ENCODE measurements at places on chromosomes 7 and 10.

DNA sequence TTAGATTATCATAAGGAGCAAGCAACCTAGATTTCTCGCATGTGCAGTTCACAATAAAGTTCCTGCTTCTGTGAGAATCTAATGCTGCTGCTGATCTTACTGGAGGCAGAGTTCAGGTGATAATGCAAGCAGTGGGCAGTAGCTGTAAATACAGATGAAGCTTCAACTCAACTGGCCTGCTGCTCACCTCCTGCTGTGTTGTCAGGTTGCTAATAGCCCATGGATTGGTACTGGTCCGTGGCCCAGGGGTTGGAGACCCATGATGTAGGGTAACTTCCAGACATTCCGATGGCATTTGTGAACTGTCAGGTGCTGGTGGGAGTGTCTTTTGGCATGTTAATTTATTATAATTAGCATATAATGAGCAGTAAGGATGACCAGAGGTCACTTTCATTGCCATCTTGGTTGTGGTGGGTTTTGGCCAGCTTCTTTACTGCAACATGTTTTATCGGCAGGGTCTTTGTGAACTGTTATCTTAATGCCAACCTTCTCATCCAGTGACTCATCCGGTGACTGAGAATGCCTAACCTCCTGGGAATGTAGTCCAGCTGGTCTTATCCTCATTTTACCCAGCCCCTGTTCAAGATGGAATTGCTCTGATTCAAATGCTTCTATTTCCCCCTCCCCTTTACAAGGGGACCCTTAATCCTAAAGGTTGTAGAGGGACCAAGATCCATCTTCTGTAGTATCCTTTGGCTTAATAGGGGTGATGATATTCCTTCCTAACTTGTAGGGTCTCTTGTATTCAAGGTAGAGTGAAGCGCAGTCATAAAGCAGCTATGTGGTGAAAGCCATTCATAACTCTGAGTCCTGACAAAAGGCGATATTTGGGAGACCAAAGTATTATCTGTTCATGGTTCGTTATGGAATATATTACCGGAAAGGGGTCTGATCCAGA is 165.8 kb downstream of the CCSER2 start:
- no peak for DNase-seq

- DNase-seq: no peak
Measured at GRCh38 chr10:132198381-132199181, 11.8 kb downstream of the DPYSL4 start.

- DNase-seq: no peak
Measured at GRCh38 chr7:147992698-147993097, 597.9 kb upstream of the C7orf33 start.

GRCh38 chr7:51602376-51602775 is 285.8 kb upstream of the COBL start:
- no peak for DNase-seq

DNA sequence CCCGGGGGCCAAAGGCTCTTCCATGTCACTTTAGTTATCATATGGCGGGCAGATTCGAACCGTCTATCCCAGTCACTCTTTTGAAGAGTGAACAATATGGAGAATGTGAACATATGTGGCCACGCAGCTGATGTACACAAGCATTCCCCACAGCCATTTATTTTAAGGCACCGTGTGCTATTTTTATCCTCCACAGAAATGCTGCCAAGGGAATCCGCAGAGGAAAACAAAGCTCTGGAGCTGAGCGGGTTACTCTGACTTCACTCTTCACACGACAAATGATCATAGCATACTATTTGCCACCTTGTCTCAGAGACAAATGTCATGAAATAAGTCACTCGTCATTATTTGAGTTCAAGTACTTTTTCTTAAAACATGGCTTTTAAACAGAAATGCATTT is 100.3 kb downstream of the CTBP2 start:
- DNase-seq: no peak

DNA sequence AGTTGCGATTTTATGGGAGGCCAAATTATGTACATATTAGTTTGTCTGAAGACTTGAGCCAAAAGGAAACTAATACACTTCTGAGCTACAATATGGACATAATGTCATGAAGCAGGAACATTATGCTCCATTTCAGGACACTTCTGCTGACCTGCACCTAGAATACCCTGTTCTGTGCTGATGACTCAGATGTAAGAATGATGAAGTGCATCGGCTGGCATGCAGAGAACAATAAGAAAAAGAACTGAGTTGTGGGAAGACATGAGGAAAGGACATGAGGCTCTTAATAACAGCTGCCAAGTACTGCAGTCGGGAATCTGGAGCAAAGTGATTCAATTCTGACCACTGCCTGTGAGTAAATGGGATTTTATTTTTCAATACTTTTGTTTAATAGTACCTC is 192.9 kb upstream of the VSTM2A start:
- no peak for DNase-seq

DNA sequence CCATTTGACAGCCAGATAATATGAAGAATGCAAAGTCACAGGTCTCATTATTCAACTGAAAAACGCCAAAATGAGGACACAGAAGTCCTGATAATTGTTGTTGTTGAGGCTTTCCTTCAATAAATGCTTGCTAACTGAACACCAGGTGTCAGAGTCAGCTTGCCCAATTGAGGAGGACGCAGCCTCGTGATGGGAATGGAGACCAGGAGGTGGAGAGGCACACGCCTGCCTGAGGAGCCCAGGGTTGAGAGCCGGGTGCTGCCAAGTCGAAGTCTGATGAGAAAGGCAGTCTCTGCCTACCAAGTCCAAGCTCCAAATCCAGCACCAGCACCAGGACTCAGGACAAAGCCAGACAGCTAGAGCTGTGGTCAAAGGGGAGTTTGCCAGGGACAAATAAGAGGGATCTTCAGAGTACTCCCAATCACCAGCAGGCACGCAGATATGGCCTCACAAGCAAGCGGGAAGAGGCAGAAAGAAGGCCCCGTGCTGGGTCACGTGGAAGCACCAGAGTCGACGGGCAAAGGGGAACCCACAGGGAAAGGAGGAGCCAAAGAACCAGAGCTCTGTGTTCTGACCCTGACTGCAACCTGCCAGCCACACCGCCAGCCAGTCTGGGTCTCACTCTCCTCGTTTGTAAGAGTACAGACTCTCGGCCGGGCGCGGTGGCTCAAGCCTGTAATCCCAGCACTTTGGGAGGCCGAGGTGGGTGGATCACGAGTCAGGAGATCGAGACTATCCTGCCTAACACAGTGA is 47.6 kb downstream of the VOPP1 start:
- no peak for DNase-seq

GRCh38 chr7:36131499-36131898 is 21.6 kb upstream of the EEPD1 start:
- DNase-seq: no peak

- DNase-seq: no peak
Measured at GRCh38 chr10:33723181-33723580, 388.7 kb upstream of the NRP1 start.

DNA sequence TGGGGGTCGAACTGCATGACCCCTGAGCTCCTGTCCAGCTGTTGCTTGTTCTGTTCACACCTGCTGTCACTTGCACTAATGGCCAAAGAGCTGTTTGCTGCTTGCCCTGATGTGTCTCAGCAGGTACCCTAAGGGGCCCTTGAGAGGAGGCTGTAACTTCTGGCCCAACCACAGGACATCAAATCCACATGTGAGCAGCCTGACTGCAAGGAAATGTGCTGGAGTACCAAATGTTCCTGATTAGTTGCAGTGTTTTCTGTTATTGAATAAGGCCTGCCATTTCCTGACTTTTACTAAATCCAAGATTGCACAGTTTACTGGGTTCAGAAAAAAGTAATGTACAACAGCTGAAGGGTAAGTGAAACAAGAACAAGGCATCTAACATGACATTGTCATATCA is 91.7 kb upstream of the IL6 start:
- no peak for DNase-seq

- no peak for DNase-seq
Measured at GRCh38 chr10:112871021-112871420, 79.0 kb upstream of the TCF7L2 start.

- DNase-seq: no peak
Measured at GRCh38 chr7:137668404-137668803, 178.4 kb downstream of the DGKI start.

- no peak for DNase-seq
Measured at GRCh38 chr7:82223580-82223979, 220.0 kb downstream of the CACNA2D1 start.

DNA sequence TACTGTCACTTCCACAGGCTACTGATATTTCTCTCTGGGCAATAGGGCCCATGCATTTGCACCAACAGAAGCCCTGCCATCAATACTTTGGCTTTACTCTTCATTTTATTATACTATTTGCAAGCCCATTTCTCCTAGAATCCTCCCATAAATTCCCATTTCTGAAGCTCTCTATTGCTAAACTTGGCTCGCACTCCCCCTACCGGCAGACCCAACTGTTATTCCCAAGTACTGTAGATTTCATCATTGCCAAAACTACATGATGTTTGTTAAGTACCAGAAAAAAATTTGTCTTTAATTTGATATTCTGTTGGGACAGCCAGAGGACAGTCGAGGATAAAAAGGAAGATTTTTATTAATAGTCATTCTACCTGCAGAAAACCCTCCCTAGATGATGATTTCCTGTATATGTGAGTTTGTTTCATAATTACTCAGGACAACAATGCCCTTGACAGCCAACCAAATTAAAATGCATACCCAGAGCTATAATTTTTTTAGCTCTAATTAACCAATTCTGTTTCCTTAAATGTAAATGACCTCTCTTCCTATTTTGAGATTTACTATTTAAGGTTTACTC is 298.6 kb downstream of the REEP3 start:
- DNase-seq: no peak

DNA sequence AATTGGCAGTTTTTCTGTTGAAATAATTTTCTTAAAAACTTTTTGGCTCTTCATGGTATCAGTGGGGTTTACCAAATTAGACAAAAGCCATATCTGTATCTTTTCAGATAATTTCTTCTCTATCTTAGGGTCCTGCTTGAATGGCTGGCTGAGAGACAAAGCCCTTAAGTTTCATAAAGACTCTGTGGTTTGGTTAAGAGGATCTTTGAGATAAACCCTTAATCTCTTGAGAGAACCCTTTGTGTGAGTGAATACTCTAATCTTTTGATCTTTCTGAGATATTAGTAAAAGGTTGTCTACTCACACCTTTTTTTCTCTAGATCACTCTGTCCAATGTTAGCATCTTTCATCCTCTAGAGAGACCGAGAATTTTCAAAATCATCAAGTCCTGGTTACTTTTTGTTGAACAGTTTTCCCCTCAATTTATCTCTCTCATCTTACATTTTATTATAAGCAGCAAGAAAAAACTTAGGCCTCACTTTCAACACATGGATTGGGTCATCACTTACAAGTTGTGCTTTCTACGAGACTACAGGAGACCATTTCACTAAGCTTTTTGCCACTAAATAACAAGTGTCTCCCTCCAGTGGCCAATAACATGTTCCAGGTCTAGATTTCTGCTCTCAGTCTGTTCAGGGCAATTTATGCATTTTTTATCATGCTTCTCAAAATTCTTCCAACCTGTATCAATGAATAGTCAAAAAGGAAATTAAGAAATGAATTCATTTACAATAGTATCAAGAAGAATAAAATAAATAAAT is 28.4 kb downstream of the DNAJC9 start:
- peak; percentile 7 for DNase-seq

DNA sequence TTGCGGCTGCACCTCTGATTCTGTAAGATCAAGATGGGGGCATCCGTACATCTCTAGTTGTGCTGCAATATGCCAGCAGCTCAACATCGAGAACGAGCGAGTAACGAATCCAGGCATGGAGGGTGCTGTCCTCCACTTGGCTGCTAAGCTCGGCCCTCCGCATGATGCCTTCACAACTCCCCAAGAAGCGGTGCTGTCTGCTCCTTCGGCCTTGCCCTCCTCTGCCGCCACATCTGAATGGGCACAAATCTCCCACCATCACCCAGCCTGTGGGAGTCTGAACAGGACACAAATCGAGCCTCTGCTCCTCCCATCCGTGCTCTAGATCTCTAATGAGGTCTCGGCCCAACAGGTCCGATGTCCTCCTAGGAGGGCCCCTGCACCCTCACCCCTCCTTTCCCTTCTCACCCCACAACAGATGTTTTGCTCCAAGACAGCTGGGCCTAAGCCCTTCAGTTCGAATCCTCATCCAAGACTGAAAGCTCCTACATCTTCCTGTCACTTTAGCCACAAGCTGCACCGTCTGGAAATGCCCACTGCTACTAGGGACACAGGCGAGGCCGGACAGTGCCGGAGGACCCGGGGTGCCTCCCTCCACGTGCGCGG is 86.7 kb downstream of the ZNF33B start:
- DNase-seq: no peak

- DNase-seq: no peak
Measured at GRCh38 chr7:40843338-40843985, 708.7 kb downstream of the SUGCT start.

- no peak for DNase-seq
Measured at GRCh38 chr7:128055637-128056036, 24.4 kb upstream of the LRRC4 start.

GRCh38 chr7:48052748-48053147 is 17.4 kb downstream of the C7orf57 start:
- DNase-seq: no peak

DNA sequence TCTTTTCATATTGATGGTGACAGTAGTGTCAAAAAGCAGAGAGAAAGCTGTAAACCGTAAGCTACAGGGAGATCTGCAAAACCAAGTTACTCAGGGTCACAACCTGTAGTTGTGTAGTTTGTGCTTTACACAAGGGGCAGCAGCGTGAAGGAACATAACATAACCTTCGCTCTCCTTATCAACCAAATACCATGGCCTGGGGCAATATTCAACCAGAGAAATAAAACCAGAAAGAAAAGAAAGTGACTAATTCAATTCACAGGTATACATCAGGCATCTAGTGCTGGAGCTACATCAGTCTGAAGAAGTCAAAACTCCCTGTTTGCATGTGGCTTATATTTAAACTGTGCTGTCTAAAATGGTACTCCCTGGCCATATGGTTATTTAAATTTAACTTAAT is 224.3 kb downstream of the TWIST1 start:
- no peak for DNase-seq

DNA sequence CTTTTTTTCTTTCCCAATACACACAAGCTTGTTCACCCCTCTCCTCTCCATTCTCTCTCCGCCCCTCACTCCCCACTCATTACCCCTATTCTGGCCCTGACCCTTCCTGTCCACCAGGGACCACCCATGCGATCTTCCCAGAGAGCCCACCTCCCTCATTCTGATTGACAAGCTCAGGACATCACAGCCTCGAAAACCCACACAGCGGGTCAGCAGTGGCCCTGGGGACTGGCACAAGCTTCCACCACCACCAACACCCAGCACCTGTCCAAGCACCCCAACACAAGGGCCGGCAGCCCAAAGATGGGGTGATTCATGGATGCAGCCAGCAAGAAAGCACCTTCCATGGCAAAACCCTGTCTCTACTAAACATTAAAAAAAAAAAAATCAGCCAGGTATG is 50.0 kb upstream of the USP6NL start:
- DNase-seq: no peak

- no peak for DNase-seq
Measured at GRCh38 chr10:97580421-97581367, 3.5 kb upstream of the HOGA1 start.

- DNase-seq: no peak
Measured at GRCh38 chr7:137870684-137871083, 23.9 kb upstream of the DGKI start.

Data from CD4-positive, alpha-beta T cell treated with Interleukin-12 subunit alpha and Interleukin-12 subunit beta, for 1 hour (primary cell).